ENCODE measurements at places on chromosomes 7 and 10. TPM values are rescaled to one million over a fixed set of nuclear protein-coding genes. Genes with fewer than 3 reads are reported as not detected.

GRCh38 chr10:113562704-113563103 lies 9.9 kb downstream of the HABP2 start:
- H3K27me3 ChIP-seq, result peaks cover 37% of the 10 kb centered on the region
- H3K4me3 ChIP-seq, result no peak overlapping the region
- peaks cover 24% of the 10 kb centered on the region for H3K4me1 ChIP-seq
- H3K36me3 ChIP-seq, result no peaks in the 10 kb centered on the region
- DNase-seq, result no peak
- no peak overlapping the region for H3K27ac ChIP-seq

Gene NKX2-3
- total RNA-seq, result not detected

Gene INSYN2A
- 0.09 TPM for total RNA-seq

DNA sequence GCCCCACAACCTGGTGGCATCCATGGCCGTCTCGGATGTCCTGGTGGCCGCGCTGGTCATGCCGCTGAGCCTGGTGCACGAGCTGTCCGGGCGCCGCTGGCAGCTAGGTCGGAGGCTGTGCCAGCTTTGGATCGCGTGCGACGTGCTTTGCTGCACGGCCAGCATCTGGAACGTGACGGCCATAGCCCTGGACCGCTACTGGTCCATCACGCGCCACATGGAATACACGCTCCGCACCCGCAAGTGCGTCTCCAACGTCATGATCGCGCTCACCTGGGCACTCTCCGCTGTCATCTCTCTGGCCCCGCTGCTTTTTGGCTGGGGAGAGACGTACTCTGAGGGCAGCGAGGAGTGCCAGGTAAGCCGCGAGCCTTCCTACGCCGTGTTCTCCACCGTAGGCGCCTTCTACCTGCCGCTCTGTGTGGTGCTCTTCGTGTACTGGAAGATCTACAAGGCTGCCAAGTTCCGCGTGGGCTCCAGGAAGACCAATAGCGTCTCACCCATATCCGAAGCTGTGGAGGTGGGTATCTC lies 1.1 kb downstream of the HTR5A start:
- no peak overlapping the region for H3K4me3 ChIP-seq
- H3K27ac ChIP-seq, result no peak overlapping the region
- no peaks in the 10 kb centered on the region for H3K36me3 ChIP-seq
- H3K27me3 ChIP-seq, result peaks cover 82% of the 10 kb centered on the region
- no peak for DNase-seq

Measured in neural crest cell (in vitro differentiated cells).